ENCODE measurements at places on chromosomes 2 and 18. TPM values are rescaled to one million over a fixed set of nuclear protein-coding genes. Genes with fewer than 3 reads are reported as not detected.

DNA sequence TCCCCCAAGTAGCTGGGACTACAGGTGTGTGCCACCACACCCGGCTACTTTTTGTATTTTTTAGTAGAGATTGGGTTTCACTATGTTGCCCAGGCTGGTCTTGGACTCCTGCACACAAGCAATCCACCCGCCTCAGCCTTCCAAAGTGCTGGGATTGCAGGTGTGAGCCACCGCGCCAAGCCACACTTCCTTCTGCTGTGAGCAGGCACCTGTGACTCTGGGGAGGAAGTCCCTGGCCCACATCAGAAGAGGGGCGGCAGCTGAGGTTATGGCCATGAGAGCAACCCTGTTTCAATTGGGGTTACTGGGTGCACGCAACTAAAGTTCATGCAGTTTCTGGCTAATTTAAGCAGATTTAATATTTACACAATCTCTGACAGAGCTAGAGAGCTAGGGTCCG, 91.0 kb downstream of the PLB1 start:
- no peak for DNase-seq
- H3K27ac ChIP-seq: no peak overlapping the region
- peaks cover 5% of the 10 kb centered on the region for H3K4me1 ChIP-seq
- H3K27me3 ChIP-seq: no peaks in the 10 kb centered on the region

Gene APCDD1
- 32.8 TPM for total RNA-seq

- no peak for DNase-seq
- H3K36me3 ChIP-seq: no peaks in the 10 kb centered on the region
- no peak overlapping the region for H3K27ac ChIP-seq
Measured at GRCh38 chr2:38122344-38122743, 46.4 kb upstream of the CYP1B1 start.

- no peak overlapping the region for H3K4me3 ChIP-seq
- no peak overlapping the region for H3K27ac ChIP-seq
- no peak for DNase-seq
- no peaks in the 10 kb centered on the region for H3K4me1 ChIP-seq
- no peaks in the 10 kb centered on the region for H3K36me3 ChIP-seq
- H3K27me3 ChIP-seq: no peaks in the 10 kb centered on the region
Measured at GRCh38 chr18:63888470-63889190, 1.1 kb downstream of the SERPINB2 start.

GRCh38 chr2:147689220-147689909, 155.5 kb upstream of the ACVR2A start:
- peaks cover 4% of the 10 kb centered on the region for H3K27me3 ChIP-seq
- DNase-seq: no peak
- peaks cover 6% of the 10 kb centered on the region for H3K4me1 ChIP-seq
- no peaks in the 10 kb centered on the region for H3K36me3 ChIP-seq
- H3K4me3 ChIP-seq: no peak overlapping the region
- no peak overlapping the region for H3K27ac ChIP-seq

Gene NT5DC4
- not detected for total RNA-seq

DNA sequence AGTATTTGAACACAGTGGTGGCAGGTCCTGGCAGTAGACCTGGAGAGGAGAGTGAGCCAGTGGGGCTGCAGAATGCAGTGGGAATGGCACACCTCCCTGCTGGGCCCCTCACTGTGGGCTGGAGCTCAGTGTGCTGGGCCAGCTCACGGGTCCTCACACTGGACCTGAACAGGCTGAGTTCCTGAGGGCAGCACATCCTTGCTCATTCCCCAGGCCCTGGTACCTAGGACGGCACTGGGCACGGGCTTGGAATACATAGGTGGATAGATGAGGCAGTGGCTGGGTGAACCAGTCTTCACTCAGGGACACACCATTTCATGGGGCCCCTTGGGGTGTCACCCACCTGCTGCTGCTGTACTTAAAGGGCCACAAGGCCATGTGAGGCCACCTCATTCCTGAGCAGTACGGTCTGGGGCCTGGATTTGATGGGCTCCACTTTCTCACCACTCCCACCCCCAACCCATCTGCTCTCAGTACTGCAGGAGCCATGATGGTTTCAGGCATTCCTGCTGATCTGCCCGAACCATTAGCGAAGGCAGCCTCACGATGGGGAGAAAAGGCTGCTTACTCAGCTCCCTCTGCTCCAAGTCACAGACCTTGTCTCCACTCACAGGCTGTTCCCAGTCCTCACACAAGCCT, 4.2 kb downstream of the TMEM177 start:
- H3K27ac ChIP-seq: no peak overlapping the region
- no peaks in the 10 kb centered on the region for H3K4me1 ChIP-seq
- no peak for DNase-seq
- peaks cover 3% of the 10 kb centered on the region for H3K36me3 ChIP-seq
- H3K27me3 ChIP-seq: no peaks in the 10 kb centered on the region
- no peak overlapping the region for H3K4me3 ChIP-seq

GRCh38 chr2:101295895-101296294, 12.6 kb downstream of the RNF149 start:
- H3K4me1 ChIP-seq: peaks cover 45% of the 10 kb centered on the region
- H3K27me3 ChIP-seq: no peaks in the 10 kb centered on the region
- no peak overlapping the region for H3K27ac ChIP-seq
- H3K36me3 ChIP-seq: no peaks in the 10 kb centered on the region

Gene KCNK3
- total RNA-seq: 2.9 TPM

DNA sequence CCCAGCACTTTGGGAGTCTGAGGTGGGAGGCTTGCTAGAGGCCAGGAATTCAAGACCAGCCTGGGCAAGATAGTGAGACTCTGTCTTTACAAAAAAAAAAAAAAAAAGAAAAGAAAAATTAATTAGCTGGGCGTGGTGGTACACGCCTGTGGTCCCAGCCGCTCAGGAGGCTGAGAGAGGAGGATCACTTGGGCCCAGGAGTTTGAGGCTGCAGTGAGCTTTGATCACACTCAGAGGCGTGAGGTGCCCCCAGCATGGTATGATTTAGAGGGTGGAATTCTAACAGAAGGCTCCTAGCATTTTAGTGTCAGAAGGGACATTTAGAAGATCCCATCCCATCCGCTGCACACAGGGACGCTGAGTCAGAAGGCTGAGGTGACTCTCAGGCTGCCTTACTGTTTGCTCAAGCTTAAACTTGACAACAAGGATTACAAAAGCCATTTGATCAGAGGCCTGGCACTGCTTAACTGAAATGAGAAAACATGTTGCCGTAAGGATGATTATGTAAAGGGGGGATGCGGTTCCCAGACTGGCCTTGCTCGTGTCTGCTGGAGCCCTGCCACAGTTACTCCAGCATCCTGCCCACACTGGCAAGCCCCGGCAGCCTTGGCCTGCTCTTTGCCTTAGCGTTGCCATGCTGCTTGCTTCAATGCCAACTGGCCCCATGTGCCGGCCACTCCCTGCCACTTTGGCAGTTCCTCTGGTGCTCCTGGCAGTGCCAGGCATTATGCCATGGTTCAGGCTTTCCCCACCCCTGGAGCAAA, 45.6 kb upstream of the SLC1A4 start:
- no peak overlapping the region for H3K4me3 ChIP-seq
- no peak overlapping the region for H3K27ac ChIP-seq
- peaks cover 5% of the 10 kb centered on the region for H3K27me3 ChIP-seq
- no peaks in the 10 kb centered on the region for H3K36me3 ChIP-seq
- no peaks in the 10 kb centered on the region for H3K4me1 ChIP-seq
- no peak for DNase-seq

GRCh38 chr2:100767224-100767653, 52.7 kb upstream of the NPAS2 start:
- no peaks in the 10 kb centered on the region for H3K27me3 ChIP-seq
- no peak overlapping the region for H3K27ac ChIP-seq
- H3K36me3 ChIP-seq: no peaks in the 10 kb centered on the region
- no peaks in the 10 kb centered on the region for H3K4me1 ChIP-seq
- DNase-seq: no peak

- H3K27ac ChIP-seq: no peak overlapping the region
- H3K4me3 ChIP-seq: no peak overlapping the region
- no peak for DNase-seq
- no peaks in the 10 kb centered on the region for H3K36me3 ChIP-seq
- peaks cover 4% of the 10 kb centered on the region for H3K4me1 ChIP-seq
Measured at GRCh38 chr2:197191940-197192322, 118.6 kb downstream of the ANKRD44 start.

- no peaks in the 10 kb centered on the region for H3K27me3 ChIP-seq
- H3K4me1 ChIP-seq: no peaks in the 10 kb centered on the region
- no peaks in the 10 kb centered on the region for H3K36me3 ChIP-seq
- no peak overlapping the region for H3K27ac ChIP-seq
Measured at GRCh38 chr2:129733579-129733978, 245.9 kb upstream of the RAB6C start.

Gene COL5A2
- 51.1 TPM for total RNA-seq

- H3K4me3 ChIP-seq: no peak overlapping the region
- no peak overlapping the region for H3K27ac ChIP-seq
- no peaks in the 10 kb centered on the region for H3K36me3 ChIP-seq
- DNase-seq: no peak
- no peaks in the 10 kb centered on the region for H3K4me1 ChIP-seq
- H3K27me3 ChIP-seq: no peaks in the 10 kb centered on the region
Measured at GRCh38 chr2:40020997-40021396, 241.9 kb upstream of the THUMPD2 start.

Gene ASXL3
- total RNA-seq: 8.0 TPM

GRCh38 chr2:70070542-70071268, 16.6 kb upstream of the PCBP1 start:
- peak overlapping the region; percentile 88 for H3K27ac ChIP-seq
- peak; percentile 84 for DNase-seq
- H3K4me1 ChIP-seq: no peaks in the 10 kb centered on the region
- no peaks in the 10 kb centered on the region for H3K27me3 ChIP-seq

Gene SP9
- total RNA-seq: not detected

DNA sequence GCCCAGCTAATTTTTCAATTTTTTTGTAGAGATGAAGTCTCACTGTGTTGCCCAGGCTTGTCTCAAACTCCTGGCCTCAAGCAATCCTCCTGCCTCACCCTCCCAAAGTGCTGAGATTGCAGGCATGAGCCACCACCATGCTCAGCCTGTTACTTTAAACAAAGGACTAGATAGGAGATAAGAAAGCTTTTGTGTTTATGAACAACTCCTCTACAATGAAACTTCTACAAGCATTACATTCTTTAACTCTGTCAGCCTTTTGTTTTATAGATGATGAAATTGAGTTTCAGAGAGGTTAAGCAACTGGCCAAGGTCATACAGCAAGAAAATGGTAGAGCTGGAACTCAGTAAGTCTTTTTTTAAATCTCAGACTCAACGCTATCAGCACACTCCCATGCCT, 22.7 kb downstream of the ALPK2 start:
- H3K27ac ChIP-seq: peak overlapping the region; percentile 90
- H3K27me3 ChIP-seq: no peaks in the 10 kb centered on the region
- H3K36me3 ChIP-seq: peaks cover 73% of the 10 kb centered on the region
- no peak overlapping the region for H3K4me3 ChIP-seq
- peaks cover 21% of the 10 kb centered on the region for H3K4me1 ChIP-seq

DNA sequence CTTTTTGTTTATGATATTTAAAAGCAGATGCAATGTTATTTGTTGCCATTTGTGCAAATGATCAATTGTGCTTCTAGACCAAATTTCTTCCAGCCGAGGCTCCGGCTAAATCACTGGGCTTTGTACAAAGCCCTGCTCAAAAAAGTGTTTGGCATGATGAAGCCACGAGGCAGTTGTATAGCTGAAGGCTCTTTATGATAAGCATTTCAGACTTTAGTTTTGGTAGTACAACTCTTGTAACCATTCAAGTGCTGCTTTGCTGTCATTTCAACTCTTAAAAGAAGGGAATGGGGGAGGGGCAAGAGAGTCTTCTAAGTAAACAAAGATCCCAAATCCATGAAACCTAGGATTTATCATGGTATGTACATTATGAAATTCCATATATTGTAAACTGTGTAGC, 3.3 kb upstream of the ZNF532 start:
- H3K27me3 ChIP-seq: no peaks in the 10 kb centered on the region
- H3K4me3 ChIP-seq: no peak overlapping the region
- no peaks in the 10 kb centered on the region for H3K36me3 ChIP-seq
- H3K27ac ChIP-seq: peak overlapping the region; percentile 100
